HTR-8/SVneo (cell line): ENCODE measurements at places on chromosomes 1 and 21.

GRCh38 chr1:94866164-94866807, 46.1 kb downstream of the SLC44A3 start:
- no peak for DNase-seq

DNA sequence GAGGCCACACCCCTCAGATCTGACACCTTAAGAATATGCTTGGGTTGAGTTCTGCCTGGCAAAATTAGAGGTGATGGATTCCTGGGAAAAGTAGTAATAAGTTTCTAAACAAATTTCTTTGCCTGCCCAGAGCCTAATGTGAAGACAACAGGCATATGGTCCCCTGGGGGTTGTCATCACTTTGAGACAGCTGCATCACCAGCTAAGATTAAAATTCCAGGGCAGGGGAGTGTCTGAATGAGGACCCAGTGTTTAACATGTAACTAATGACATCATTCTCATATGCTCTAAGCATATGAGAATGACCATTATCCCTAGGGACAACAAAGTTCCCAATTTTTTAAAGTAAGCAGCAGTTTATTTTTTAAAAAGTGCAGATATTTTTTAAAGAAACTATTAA, 432.2 kb downstream of the PCP4 start:
- DNase-seq, result no peak

- no peak for DNase-seq
Observed at GRCh38 chr1:178639326-178639725, 85.7 kb upstream of the RALGPS2 start.

GRCh38 chr1:230084408-230085177, 17.6 kb downstream of the GALNT2 start:
- peak; percentile 92 for DNase-seq

DNA sequence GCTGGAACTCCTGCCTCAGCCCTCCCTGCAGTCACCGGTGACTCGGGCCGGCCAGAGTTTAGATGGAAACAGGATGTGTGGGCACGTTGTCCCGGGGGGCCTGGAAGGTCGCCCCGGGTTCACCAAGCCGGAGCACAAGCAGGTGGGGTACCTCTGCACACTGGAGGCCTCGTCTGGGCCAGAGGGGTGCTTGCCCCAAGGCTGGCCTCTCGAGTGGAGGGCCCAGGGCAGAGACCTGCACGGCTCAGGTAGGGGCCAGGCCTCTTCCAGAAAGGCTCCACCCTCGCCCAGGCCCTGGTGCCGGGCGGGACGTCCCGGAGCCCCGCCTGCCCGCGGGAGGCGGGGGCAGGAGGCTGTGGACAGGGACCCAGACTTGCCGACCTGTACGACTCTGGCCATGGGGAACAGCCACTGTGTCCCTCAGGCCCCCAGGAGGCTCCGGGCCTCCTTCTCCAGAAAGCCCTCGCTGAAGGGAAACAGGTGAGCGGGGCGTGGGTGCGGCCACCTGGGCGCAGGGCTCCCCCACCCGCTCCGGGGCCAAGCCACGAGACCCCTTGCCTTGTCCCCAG, at the start of gene PLEKHN1:
Gene PLEKHN1 (plus strand): TSS at position 348 of the 569 bp plus-strand sequence. CDS start 50 bp downstream, at position 398.
- peak; percentile 63 for DNase-seq
